ENCODE measurements at places on chromosomes 7 and 10.

GRCh38 chr7:24881623-24882022, 98.4 kb downstream of the OSBPL3 start:
- peak; percentile 24 for DNase-seq

DNA sequence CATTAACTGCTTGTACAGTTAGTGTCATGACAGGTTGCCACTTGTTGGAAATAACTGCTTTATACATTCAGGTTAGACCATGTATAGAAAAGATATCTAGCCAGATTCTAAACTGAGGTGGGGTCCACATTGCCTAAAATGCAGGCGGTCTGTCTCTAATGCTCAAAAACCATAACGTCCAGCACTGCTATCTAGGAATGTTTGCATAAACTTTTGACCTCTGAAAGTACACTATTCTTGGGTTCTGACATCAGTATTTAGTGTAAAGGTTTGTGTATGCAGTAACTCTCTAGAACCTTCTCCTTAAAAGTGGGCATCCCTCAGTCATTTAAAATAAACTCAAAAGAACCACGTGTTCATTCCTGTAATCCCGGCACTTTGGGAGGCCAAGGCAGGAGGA, 10.3 kb upstream of the FAM171A1 start:
- no peak for DNase-seq

DNA sequence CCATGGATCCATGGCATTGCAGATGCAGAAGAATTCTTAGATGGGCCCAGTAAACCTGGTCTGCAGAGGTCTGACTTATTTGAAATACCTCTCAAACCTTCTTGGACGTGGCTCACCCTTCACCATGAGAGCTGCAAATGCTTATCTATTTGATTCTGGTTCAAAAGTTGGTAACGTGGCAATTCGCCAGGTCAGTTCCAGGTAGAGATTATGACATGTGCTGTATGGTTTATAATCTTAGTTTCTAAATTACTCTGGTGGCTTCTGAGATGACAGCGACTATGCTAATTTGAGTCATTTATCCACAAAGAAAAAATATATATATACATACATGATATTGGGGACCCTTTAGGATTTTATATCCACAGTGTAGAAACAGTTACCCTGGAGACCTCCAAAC, 68.8 kb downstream of the NRP1 start:
- DNase-seq: no peak

DNA sequence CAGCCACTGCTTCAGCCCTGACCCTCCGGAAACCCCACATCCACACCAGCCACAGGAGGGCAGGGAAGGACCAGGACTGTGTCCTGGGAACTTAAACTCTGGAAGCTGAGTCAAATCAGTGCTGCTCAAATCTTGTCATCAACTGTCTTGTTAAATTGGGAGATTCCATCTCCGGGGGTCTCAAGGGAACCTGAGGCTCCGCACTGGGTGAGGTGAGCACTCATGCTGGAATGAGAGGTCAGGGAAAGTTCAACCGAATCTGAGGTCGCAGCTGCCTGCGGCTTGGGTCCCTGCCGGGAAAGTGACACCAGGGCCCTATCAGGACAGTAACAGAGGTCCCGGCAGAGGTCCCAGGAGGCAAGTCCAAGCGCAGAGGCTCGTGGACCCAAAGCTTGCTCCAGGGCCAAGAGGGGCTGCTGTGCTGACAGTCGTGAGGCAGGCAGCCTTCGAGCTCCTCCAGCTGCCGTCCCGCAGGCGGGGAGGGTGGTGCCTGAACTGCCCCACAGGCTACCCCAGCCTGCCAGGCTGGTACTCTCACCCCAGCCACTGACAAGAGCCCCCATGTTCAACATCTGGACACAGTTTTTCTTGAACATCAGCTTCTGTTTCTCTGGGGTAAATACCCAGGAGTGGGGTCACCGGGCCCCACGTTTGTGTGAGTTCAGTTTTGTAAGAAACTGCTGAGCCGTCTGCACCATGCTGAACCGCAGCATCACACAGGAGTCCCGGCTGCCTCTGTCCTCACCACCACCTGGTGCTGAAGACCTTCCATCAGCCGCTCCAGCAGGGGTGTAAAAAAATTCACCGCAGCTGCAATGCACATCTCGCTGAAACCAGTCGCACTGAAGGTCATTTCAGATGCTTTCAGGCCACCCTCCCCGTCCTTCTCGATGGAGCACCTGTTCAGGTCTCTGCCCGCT, 101.0 kb downstream of the DIP2C start:
- no peak for DNase-seq

DNA sequence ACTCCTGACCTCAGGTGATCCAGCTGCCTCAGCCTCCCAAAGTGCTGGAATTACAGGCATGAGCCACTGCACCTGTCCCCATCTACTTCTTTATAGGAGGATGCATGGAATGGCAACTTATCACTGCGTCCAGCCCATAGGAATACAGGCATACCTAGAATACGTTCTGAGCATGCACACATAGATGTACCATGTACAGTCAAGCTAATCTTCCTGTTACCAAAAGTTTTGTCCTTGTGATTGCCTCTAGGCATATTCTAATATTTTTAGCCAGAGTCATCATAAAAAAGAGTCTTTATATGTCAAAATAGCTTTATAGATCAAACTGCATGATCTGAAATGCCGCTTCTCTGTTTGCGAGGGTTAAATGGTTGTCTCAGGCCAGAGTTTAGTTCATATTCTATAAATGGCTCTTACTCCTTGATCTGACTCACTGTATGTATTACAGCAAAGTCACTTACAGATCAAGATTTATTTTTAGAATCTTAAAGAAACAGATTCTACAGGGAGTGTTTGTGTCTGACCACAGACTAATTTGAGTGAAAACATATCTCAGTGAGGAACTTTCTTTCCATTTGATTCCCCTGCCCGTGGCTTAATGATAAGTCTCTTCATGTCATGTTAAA, 210.9 kb downstream of the CREB5 start:
- no peak for DNase-seq

- DNase-seq: no peak
These were observed 95.8 kb upstream of the TNS3 start for GRCh38 chr7:47677664-47678063.

Measured in HuH-7 (cell line).